Fibroblast of mammary gland (primary cell): ENCODE measurements at places on chromosomes 3 and 15.
A peak's percentile ranks its signal among the peaks of the same experiment; 100 is the strongest.

- DNase-seq: no peak
Observed at GRCh38 chr3:101879102-101879501, 29.8 kb downstream of the NFKBIZ start.

GRCh38 chr3:58492494-58492905, 604 bp downstream of the KCTD6 start:
- no peak for DNase-seq

DNA sequence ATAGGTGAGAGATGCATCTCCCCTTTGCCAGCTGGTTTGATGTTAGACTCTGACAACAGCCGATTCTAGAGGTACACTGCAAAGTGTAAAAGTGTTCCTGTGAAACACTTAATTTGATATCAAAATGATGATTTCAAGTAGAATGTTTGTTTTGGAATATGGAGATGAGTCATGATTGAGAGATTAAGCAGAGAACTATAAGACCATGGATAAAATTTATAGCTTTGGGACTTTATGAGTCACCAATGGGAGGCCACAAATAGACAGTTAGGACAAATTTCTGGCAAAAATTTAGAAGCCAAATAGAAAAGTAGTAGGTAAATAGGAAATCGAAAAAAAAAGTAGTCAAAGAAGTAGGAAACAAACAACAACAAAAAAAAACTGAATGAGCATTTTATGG, 672.5 kb downstream of the NSUN3 start:
- peak; percentile 2 for DNase-seq

DNA sequence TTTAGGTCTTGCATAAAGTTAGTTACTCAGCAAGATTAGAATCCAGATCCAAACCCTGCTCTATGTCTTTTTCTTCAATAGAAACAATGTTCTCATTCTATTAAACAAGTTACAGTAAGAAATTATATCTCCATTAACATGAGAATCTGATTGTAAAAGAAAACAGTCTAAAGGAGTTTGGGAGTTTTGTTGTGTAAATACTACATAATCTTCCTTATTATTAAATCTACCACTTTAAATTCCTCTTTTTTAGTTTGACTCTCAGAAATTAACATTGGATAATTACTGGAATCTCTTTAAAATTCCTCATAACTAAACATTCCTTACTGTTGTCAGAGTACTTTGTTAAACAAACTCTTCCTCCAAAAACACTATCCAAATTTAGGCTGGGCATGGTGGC, 1.7 kb upstream of the GOLIM4 start:
- DNase-seq: no peak

DNA sequence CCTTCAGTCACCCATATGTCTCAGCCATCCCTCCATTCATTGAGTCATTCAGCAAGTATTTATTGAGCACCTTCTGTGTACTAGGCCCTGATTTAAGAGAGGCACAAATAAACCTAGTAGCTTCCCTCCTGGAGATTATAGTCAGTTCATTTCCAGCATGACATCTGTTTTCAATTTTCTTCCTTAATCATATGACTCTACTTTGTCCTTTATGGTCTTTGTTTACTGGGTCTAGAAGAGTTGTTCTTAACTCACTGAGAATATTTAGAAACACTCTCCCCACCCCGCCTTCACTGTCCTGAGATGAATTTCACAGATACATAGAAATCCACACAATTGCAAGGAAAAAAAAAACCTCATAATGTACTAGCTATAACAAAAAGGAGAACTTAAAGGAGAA, 44.8 kb upstream of the ADAMTS9 start:
- DNase-seq: peak; percentile 60

GRCh38 chr3:66638717-66639116, 137.9 kb upstream of the LRIG1 start:
- DNase-seq: no peak

DNA sequence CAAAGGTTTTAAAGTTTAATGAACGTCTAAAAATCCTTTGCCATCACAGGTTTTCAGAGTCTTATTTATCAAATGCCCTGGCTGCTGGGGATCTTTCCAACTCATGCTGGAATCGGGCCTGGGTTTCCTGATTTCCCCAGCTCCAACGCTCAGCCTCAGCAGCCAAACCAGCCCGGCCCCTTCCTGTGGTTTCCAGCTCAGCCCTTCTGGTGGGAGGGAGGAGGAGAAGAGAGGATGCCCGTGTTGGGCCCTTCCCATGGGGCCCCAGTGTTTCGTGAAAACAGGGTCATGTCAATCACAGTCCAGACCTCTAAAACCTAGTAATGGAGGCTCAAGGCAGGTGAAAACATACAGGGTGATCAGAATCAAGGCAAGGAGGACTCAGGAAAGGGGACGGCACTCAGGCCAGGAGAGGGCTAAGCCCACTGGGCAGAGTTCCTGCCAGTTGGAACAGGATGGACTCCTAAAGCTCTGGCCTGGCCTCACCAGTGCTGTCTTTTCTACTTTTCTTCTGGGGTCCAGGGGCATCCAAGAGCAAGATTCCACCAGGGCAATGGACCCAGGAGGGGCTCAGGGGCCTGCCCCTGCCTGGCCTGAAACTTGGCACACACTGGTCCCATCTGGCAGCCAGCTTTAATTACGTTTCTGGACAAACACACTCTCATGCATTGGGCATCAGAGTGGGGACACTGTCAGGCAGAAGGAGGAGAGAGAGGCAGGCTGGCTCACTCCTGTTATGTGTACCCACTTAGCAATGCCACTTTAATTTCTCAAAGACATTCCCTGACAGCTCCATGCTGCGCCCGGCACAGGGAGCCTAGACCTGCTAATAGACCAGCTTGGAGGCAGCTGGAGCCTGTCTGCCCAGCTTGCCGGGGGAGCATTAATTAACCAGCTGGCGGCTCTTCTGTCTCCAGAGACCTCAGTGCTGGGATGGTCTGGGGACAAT, 194.6 kb downstream of the FAM43A start:
- DNase-seq: peak; percentile 66

DNA sequence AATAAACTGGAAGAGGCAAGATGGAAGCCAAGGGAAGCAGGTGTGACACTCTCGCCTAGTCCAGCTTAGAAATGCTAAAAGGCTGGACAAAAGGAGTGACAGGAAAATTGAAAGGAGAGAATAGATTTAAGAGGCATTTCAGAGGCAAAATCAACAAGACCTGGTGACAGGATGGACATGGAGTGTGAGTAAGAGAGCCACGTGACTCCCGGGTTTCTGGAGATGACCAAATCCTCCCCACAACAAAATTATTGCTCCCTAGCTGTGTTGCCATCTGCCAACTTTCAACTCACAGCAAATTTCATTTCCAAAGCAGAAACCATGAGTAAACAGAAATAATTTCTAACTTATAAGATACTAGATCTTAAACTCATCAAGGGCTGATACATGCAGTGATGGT, 52.6 kb downstream of the MTHFS start:
- DNase-seq: peak; percentile 14

DNA sequence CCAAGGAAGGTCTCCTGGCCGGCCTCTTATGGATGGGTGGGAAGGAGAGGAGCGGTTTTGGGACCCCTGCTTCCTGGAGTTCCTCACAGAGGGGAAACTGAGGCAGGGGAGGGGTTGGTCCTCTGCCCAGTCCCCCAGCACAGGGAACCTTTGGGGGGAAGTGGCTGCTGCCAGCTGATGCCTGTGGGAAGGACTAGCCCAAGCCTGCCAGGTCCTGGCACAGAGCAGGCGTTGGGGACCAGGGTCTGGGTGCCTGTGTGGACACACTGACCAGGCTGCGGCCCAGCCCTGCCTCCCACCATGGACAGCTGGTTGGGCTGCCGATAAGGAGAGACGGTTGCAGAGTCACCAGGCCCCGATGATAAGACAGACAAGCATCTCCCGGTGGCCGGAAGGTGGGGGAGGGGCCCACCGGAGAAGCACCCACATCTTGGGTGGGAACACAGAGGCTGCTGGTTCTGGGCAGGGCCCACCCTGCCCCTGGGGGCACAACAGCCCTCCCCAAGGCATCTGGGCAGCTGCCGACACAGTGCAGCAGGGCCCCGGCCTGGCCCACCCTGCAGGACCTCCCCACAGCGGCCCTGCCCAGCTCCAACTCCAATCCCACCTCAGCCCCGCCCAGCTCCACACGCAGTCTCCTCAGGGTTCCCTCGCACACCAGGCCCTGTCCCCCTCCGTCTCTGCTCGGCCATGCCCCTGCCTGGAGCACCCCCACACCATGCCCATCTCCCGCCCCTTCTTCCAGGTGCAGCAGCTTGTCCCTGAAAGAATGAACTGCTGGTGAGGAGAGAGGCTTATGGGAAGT, 50.7 kb downstream of the DNAJB8 start:
- no peak for DNase-seq

- DNase-seq: no peak
Observed at GRCh38 chr3:99508191-99508590, 130.2 kb upstream of the COL8A1 start.
